ENCODE measurements at places on chromosomes 6 and 20. TPM values are rescaled to one million over a fixed set of nuclear protein-coding genes. Genes with fewer than 3 reads are reported as not detected.

NKAIN4 gene
- total RNA-seq: not detected

KCNK5 gene
- 19.1 TPM for total RNA-seq

PTCRA gene
- total RNA-seq: not detected

UST gene
- 2.7 TPM for total RNA-seq

HEY2 gene
- total RNA-seq: 1.4 TPM

MROH8 gene
- 2.0 TPM for total RNA-seq

ISM1 gene
- not detected for total RNA-seq

CALHM5 gene
- total RNA-seq: 0.59 TPM

SCRT2 gene
- not detected for total RNA-seq

DNA sequence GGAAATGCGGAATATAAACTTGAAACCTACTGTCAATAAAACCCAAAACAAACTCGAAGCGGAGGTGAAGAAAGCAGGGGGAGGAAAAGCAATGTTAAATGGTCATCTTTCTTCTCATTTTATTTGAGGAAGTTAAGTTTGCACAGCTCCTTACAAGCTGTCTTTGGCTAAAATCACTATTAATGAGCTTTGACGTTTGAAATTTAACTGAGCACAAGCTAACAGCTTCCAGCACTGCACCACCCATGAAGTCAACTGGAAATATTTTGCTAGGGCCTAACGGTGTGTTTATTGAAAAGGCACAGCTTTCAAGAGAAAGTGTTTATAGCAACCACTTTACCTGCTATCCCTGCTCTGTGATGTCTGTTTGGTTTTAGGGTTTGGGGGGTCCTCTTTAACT, 103.8 kb downstream of the PKHD1 start:
- no peak overlapping the region for H3K27ac ChIP-seq
- H3K36me3 ChIP-seq: no peaks in the 10 kb centered on the region
- no peaks in the 10 kb centered on the region for H3K4me1 ChIP-seq
- no peaks in the 10 kb centered on the region for H3K27me3 ChIP-seq
- no peak for DNase-seq

DNA sequence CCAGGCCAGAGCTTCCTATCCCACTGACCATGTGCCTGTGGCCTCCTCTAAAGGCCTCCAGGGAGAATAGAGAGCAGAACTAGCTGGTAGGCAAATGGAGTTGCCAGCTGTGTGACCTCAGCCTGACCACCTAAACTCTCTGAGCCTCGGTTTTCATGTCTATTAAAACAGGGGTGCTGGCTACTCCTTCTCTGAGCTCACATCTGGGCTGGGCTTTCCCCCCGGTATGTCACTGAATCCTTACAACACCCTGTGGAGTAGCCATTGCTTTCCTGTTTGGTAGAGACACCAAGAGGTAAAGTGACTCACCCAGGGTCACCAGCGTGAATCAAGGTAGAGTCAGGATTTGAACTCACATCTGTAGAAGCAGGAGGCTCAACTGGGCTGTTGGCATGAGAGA, 132.1 kb downstream of the JPH2 start:
- H3K4me3 ChIP-seq: no peak overlapping the region
- H3K27ac ChIP-seq: no peak overlapping the region
- H3K27me3 ChIP-seq: no peaks in the 10 kb centered on the region
- DNase-seq: no peak
- no peaks in the 10 kb centered on the region for H3K4me1 ChIP-seq

GRCh38 chr20:43985608-43986316, 71.1 kb downstream of the TOX2 start:
- DNase-seq: no peak
- no peaks in the 10 kb centered on the region for H3K4me1 ChIP-seq
- H3K27me3 ChIP-seq: no peaks in the 10 kb centered on the region
- no peaks in the 10 kb centered on the region for H3K36me3 ChIP-seq
- H3K27ac ChIP-seq: no peak overlapping the region

- H3K27ac ChIP-seq: no peak overlapping the region
- DNase-seq: no peak
- H3K36me3 ChIP-seq: no peaks in the 10 kb centered on the region
- H3K4me3 ChIP-seq: no peak overlapping the region
- no peaks in the 10 kb centered on the region for H3K27me3 ChIP-seq
These were observed 255.9 kb upstream of the RIN2 start for GRCh38 chr20:19502169-19502568.

GRCh38 chr20:2759143-2759542, 41.3 kb downstream of the CPXM1 start:
- H3K27me3 ChIP-seq: no peaks in the 10 kb centered on the region
- DNase-seq: no peak
- no peaks in the 10 kb centered on the region for H3K4me1 ChIP-seq
- no peak overlapping the region for H3K4me3 ChIP-seq
- no peak overlapping the region for H3K27ac ChIP-seq

DNA sequence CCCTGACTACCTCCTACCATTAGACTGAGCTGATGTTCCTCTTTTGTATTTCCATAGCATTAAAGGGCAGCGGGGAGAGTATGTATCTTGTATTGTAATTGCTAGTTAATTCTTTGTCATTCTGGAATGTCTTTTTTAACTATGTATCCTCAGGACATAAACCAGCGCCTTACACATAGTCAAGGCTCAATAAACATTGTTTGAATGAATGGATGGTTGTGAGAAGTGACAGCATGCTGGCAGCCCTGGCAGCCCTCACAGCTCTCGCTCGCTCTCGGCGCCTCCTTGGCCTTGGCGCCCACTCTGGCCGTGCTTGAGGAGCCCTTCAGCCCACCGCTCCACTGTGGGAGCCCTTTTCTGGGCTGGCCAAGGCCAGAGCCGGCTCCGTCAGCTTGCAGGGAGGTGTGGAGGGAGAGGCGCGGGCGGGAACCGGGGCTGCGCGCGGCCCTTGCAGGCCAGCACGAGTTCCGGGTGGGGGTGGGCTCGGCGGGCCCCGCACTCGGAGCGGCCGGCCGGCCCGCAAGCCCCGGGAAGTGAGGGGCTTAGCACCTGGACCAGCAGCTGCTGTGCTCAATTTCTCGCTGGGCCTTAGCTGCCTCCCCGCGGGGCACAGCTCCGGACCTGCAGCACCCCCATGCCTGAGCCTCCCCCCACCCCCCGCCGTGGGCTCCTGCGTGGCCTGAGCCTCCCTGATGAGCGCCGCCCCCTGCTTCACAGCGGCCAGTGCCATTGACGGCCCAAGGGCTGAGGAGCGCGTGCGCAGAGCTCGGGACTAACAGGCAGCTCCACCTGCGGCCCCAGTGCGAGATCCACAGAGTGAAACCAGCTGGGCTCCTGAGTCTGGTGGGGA, 93.1 kb downstream of the RNF182 start:
- no peaks in the 10 kb centered on the region for H3K27me3 ChIP-seq
- H3K27ac ChIP-seq: no peak overlapping the region
- no peaks in the 10 kb centered on the region for H3K36me3 ChIP-seq
- no peaks in the 10 kb centered on the region for H3K4me1 ChIP-seq

GRCh38 chr6:132456700-132457143, 55.4 kb upstream of the MOXD1 start:
- H3K27ac ChIP-seq: no peak overlapping the region
- no peaks in the 10 kb centered on the region for H3K4me1 ChIP-seq
- H3K4me3 ChIP-seq: no peak overlapping the region
- H3K27me3 ChIP-seq: no peaks in the 10 kb centered on the region

DNA sequence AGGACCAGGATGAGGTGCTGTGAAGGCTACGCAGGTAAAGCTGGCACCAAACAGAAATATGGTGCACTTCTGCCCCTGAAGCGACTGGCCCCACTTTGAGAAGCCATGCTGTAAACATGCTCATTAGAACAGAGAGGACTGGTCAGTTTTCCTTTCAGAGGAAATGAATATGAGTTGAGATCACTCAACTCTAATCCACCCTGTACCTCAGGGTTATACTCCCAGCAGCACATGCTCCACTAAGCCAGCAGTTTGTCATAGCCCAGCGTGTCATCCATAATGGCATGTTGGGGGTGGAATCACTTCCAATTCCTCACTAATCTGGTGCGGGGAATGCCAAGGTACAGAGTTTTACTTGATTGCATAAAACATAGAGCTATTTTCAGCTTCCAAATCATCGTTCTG, 98.1 kb downstream of the HIVEP2 start:
- H3K4me1 ChIP-seq: peaks cover 41% of the 10 kb centered on the region
- DNase-seq: no peak
- no peaks in the 10 kb centered on the region for H3K27me3 ChIP-seq
- no peak overlapping the region for H3K4me3 ChIP-seq
- H3K36me3 ChIP-seq: no peaks in the 10 kb centered on the region

DNA sequence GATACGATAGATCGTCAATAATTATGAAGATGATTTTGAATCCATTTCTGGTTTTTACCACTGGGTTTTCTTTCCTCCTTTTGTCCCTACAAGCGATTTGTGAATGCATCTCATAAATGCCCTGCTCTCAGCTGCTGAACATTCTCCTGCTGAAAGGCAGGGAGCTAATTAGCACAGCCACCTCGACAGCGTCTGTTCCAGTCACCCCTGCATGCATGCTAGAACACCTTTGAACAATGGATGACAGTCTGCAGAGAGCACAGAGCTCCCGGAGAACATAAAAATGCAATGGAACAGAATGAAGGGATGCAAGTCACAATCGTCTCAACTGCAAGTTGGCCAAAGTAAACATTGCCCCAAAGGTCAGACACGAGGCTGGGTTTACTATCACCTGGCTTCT, 105.8 kb downstream of the SLC35B3 start:
- H3K36me3 ChIP-seq: no peaks in the 10 kb centered on the region
- H3K4me1 ChIP-seq: no peaks in the 10 kb centered on the region
- H3K4me3 ChIP-seq: no peak overlapping the region
- DNase-seq: no peak
- no peak overlapping the region for H3K27ac ChIP-seq

Data from liver (tissue), 10 donors.